ENCODE measurements at places on chromosomes 2 and 18. TPM values are rescaled to one million over a fixed set of nuclear protein-coding genes. Genes with fewer than 3 reads are reported as not detected.
A peak's percentile ranks its signal among the peaks of the same experiment; 100 is the strongest.

CNDP1 gene
- total RNA-seq, result 0.11 TPM

CFAP53 gene
- total RNA-seq, result 0.26 TPM

DNA sequence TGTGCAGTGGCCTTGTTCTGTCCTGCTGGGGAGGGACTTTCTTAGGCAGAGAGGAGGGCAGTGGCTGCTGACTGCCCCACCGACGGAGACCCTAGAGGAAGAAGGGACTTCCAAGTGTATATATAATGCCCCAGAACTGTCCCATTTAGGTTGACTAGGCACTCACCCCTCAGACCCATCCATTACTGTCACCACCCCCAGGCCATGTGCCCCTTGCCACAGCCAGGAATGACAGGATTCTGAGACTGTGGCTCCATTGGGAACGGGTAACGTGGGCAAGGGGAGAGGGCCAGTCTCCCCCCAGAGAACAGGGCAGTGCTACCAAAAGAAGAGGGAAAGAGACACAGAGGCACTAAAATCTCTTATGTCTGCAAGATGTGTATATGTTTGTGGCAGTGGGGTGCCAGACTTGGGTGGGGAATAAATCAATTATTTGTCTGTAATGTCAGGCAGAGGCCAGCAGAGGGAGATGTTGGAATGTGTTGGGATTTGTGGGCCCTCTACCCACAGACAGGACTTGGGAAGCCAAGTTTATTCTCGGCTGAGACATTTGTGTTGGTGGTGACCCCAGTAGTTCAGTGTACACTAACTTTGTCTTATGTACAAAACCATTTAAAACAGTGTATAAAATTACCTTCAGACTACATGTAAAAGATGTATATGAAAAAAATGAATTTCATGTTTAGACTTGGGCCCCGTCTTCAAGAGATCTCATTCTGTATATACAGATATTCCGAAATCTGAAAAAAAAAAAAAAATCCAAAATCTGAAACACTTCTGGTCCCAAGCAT lies 24.0 kb upstream of the TMEM37 start:
- peak; percentile 52 for DNase-seq

DNA sequence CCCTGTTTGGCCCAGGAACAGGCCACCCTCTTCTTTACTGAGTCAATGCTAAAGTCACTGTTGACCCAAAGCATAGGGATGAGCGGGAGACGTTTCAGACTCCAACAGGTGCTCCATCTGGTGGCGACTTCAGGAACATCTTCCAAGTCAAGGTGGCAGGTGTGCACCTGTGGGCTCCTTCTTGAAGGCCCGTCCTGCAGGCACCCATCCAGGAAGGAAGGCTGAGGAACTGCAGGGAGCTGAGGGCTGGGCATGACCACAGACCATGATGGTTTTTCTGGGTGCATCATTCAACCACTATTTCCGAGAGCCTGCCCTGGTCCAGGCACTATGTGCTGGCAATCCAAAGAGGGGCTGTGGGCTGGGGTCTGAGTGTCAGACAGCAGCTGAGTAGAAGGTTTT lies 142.8 kb downstream of the NDUFA10 start:
- DNase-seq, result peak; percentile 83

DNA sequence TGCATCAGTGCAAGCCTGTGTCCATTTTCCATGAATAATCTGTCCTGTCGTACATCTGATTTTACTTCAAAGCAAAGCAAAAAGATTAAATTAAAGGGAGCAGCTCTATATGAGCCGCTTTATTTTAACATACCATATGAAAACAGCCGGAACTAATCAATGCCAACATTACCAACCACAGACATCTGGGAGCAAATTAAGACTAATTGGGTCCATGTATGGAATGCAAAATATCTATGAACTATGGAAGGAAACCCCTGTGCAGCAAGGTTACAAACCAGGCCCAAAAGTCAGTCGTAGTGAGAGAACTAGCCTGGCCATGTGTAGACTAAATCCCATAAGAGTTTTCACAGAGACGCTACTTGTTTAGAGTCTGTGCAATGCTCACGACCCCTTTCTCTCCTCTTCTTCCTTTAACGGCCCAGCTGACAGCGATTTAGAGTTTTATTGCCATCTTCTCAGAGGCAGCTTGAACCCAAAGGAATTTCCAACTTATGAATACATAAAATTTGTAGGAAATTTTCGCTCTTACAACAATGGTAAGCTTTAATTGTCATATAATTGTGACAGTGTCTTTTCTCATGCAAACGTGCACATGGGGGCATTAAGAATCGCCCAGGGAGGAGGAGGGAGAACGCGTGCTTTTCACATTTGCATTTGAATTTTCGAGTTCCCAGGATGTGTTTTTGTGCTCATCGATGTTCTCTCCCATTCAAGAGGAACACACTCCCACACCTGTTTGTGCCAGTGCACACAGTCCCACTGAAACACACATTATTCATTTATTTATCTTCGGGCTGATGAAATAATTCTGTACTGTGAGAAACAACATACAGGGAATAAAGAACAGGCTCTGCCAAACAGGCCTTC lies 52.9 kb upstream of the RPL31 start:
- no peak for DNase-seq
